ENCODE measurements at places on chromosomes 5 and 9. TPM values are rescaled to one million over a fixed set of nuclear protein-coding genes. Genes with fewer than 3 reads are reported as not detected.

PELO gene
- 4.8 TPM for polyA plus RNA-seq

PCDHA5 gene
- polyA plus RNA-seq: 0.11 TPM

PHYHD1 gene
- 51.5 TPM for polyA plus RNA-seq

PTPN3 gene
- 8.1 TPM for polyA plus RNA-seq

SLC12A2 gene
- polyA plus RNA-seq: 1.9 TPM

SLC9A3 gene
- polyA plus RNA-seq: 1.5 TPM

STK32A gene
- polyA plus RNA-seq: 1.9 TPM

CTSL gene
- polyA plus RNA-seq: 608 TPM

SHOC1 gene
- 0.03 TPM for polyA plus RNA-seq

DMXL1 gene
- polyA plus RNA-seq: 8.2 TPM

GABRA6 gene
- not detected for polyA plus RNA-seq

IL33 gene
- polyA plus RNA-seq: 2.7 TPM

FYB1 gene
- 4.9 TPM for polyA plus RNA-seq

CD74 gene
- polyA plus RNA-seq: 518 TPM

FBN2 gene
- polyA plus RNA-seq: 0.11 TPM

SPATA31E1 gene
- polyA plus RNA-seq: not detected

PCA3 gene
- 0.25 TPM for polyA plus RNA-seq

PCDHGB5 gene
- polyA plus RNA-seq: 2.3 TPM

CMBL gene
- polyA plus RNA-seq: 14.3 TPM

PCDHGA9 gene
- polyA plus RNA-seq: 0.51 TPM

DAB2 gene
- polyA plus RNA-seq: 10.8 TPM

PCDHAC1 gene
- 0.03 TPM for polyA plus RNA-seq

NKD2 gene
- 8.8 TPM for polyA plus RNA-seq

TRIM7 gene
- 3.3 TPM for polyA plus RNA-seq

TAF11L10 gene
- not detected for polyA plus RNA-seq

ZFYVE16 gene
- 3.9 TPM for polyA plus RNA-seq

IFNE gene
- polyA plus RNA-seq: not detected

SPINK6 gene
- 0.42 TPM for polyA plus RNA-seq

PCDHGB2 gene
- polyA plus RNA-seq: 0.90 TPM

ORM2 gene
- 6.3 TPM for polyA plus RNA-seq

TTC16 gene
- polyA plus RNA-seq: 0.05 TPM

CRB2 gene
- polyA plus RNA-seq: 0.10 TPM

SPATA31C1 gene
- polyA plus RNA-seq: not detected

PCDHA12 gene
- polyA plus RNA-seq: 0.03 TPM

NR4A3 gene
- 40.9 TPM for polyA plus RNA-seq

SRD5A1 gene
- polyA plus RNA-seq: 1.8 TPM

HEMGN gene
- polyA plus RNA-seq: 0.03 TPM

DDX4 gene
- polyA plus RNA-seq: 0.02 TPM

SLC4A9 gene
- polyA plus RNA-seq: 0.06 TPM

IFNA13 gene
- not detected for polyA plus RNA-seq

FOXI1 gene
- polyA plus RNA-seq: 0.24 TPM

SV2C gene
- polyA plus RNA-seq: 0.05 TPM

EDIL3 gene
- polyA plus RNA-seq: 1.0 TPM

CYLC2 gene
- polyA plus RNA-seq: not detected

RANBP17 gene
- polyA plus RNA-seq: 1.1 TPM

ANKRD31 gene
- polyA plus RNA-seq: 0.08 TPM

SLC36A3 gene
- polyA plus RNA-seq: not detected

NUTM2G gene
- not detected for polyA plus RNA-seq

LHFPL2 gene
- polyA plus RNA-seq: 7.3 TPM

GTF3C5 gene
- polyA plus RNA-seq: 30.6 TPM

PCDHA3 gene
- 0.11 TPM for polyA plus RNA-seq

CARTPT gene
- polyA plus RNA-seq: 0.85 TPM

Measured in adipose tissue (tissue), 3 donors.